ENCODE measurements at places on chromosomes 16 and 17.

GRCh38 chr16:49336581-49336980 is 37.0 kb upstream of the C16orf78 start:
- no peak for DNase-seq

GRCh38 chr17:53336281-53336680 is 486.4 kb upstream of the KIF2B start:
- no peak for DNase-seq

DNA sequence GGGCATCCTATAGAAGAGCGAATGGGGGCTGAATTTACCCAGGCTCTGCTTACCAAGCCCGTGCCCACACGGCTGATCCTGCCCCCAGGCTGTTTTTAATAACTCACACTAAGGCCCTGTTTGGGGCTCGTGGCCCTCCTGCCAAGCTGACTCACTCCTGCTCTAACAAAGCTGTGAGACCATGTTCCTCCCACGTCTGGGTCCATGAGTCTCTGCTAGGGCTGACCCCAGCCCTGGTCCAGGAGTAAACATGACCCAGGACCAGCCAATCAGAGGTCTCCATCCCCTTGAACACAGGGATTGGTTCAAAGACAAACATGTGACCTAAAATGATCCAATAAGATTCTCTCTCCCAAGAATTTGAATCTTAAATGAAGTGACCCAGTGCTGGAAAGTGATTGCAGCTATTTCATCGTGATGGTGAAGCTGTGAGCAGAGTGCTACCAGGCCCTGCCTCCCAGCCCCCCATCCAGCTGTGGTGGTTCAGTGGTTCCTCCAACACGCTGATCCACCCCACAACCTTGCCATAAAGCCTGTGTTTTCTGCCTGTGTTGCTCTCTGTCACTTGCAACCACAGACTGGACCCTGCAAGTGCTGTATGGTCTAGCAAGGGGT is 57.2 kb downstream of the C16orf82 start:
- peak; percentile 15 for DNase-seq

DNA sequence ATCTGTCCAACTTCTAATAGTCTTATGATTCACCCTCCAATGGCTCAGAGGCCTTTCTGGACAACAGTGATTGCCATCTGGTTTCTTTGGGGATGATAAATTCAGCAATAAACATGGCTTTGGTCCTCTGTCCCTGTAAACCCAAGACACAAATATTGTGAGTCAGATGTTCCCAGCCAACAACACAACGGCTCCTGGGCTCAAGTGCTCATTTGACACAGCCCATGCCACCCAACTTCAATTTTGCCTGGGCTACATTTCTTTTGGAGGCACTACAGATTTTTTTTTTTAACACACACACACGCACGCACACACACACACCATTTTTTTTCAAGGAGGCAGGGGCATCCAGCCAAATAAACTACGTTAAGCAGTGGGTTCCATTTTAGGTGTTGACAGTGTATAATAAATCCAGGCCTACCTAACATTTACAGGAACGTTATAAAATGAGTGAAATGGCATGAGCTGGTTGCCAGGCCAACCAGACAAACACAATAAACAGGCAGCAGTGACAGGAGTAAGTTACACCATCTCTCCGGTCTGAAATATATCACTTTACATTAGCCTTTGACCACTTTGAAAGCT is 939.9 kb upstream of the SOX9 start:
- peak; percentile 73 for DNase-seq

- no peak for DNase-seq
These were observed 17.6 kb downstream of the ATPAF2 start for GRCh38 chr17:18021372-18021771.

GRCh38 chr16:79434771-79435170 is 165.8 kb downstream of the MAF start:
- DNase-seq = no peak

DNA sequence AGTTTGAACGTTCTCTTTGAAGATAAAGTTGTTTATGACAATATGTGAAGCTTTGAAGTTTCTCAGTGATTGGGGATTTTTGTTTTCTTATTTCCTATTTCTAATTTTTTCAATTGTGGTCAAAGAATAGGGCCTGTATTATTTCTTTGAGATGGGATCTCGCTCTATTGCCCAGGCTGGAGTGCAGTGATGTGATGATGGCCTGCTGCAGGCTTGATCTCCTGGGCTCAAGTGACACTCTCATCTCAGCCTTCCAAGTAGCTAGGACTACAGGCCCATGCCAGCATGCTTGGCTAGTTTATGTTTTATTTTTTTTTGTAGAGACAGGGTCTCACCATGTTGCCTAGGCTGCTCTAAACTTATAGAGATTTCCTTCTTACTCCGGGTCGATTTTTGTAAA is 11.7 kb upstream of the ANKRD40CL start:
- no peak for DNase-seq

DNA sequence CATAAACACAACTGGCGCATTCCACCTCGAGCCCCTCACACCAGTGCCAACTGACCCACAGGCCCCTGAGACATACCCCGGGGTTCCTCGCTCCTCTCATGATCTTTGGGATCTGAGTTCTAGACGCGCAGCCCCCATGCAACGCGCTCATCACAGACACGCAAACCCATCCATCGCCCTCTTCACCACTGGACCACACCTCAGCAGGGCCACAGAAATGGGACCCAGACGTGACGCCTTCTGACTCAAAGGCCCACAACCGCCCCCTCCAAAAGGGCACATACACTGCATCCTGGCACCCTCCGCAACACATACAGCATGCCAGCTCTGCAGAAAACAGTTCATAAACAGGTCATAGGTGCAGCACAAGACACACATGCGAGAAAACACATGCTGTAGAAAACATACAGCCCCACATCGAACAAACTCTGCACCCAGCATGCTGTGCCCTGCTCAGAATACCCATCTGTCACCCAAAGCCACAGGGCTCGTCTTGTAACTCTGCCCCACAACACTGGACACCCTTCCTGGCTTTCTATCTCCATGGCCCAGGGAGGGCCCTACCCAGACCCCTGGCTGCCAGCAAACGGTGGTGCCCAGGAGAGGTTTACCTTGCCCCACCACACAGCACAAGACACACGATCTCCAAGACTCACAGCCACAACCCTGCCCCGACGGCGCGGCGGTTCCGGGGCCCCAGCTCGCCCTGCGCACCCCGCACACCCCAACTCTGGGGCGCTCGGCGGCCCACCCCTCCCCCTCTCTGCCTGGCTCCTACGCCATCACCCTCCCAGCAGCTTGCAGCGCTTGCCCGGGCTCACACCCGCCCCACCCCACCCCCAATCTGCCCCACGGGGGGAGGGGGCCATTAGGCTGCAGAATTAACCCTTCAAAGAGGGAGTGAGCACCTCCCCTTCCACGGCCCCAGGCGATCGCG is 887 bp downstream of the ZBTB4 start:
- DNase-seq = peak; percentile 76

- no peak for DNase-seq
These were observed 101.0 kb downstream of the SYCE1L start for GRCh38 chr16:77300256-77300655.

- DNase-seq = no peak
These were observed 6.6 kb downstream of the GSDMA start for GRCh38 chr17:39969375-39969774.
